ENCODE measurements at places on chromosomes 5 and 9.

DNA sequence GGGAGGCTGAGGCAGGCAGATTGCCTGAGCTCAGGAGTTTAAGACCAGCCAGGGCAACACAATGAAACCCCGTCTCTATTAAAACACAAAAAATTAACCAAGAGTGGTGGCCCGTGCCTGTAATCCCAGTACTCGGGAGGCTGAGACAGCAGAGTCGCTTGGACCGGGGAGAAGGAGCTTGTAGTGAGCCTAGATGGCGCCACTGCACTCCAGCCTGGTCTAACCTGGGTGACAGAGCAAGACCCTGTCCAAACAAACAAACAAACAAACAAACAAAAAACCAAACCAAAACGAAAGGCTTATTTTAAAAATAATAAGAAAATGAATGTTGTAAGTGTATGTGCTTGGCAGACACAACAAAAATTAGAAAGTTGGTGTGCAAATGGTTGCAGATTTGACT, 536.3 kb upstream of the PTPRD start:
- DNase-seq = no peak

GRCh38 chr5:111377306-111377705, 135.0 kb downstream of the STARD4 start:
- DNase-seq = no peak

DNA sequence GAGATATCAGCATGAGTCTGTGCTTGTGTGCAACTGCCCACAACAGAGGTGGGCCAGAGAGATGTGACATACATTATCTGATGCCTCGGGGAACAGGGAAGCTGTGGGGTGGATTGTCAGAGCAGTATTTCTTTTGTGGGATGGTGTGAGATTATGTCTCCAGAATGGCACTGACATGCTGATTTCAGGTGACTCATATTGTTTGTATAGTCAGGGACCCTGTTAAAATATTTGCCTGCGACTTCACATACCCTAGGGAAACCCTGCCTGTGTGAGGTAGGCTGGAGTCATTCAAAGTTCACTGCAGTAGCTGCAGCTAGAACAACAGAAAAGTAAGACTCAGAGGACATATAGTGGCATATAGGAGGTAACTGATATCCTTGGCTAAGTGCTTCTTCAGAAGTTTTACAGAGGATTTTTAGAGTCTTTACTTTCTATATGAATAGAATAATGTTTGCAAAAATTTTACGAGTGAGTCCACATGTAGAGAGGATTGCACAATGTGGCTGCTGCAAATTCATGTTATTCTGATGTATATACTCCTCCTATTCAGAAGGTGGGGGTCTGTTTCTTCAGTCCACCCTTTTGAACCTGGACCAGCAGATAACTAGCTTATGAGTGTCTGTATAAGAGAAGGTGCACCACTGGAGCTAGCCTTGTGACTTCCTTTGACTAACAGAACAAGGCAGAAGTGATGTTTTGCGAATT, 89.3 kb downstream of the MACIR start:
- DNase-seq = no peak

DNA sequence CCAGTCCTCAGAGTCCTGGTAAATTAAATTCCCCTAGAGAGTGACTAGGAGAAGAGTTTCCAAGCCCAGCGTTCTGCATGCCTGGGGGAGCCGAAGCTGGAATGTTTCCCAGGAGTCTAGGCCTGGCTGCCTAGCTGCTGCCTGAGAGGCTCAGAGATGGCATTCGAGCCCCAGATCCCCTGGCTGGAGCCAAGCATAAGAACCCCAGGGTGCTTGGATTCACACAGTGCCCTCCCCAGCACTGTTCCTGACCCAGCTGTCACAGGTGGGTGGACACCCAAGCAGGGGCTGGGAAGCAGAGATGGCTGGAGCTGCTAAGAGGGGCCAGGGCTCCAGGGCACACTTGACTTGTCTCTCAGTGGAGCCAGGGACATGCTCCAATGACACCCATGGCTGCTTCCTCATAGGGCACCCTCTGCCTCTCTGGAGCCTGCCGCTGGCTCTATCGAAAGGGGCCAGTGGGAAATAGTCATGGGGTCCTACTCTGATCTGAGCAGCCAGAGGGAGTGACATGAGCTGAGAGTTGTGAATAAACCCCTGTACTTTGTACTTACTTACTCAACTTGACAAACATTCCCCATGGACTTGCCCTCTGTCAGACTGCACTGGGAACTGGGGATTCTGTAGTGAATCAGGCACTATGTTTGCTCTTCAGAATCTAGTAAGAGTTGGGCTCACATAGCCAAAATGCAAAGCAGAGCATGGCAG, 62.6 kb upstream of the XPA start:
- no peak for DNase-seq

DNA sequence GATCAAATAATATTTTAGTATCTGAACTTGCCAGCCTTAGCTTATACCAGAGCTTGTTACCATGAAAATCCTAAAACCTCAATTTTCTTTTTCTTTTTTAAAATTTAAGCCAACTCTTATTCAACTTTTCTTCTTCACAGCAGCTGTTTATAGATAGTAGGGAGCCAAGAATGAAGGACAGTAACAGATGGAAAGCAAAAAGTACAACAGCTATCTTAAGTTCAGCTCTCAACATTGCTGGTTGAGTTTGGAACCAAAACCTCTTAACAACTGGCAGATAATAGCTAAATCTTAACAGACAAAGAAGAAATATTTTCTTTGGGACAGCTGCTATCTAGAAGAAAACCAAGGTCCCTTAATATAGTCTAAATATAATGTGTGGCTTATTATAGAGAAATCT, 74.7 kb downstream of the PJA2 start:
- DNase-seq = no peak

DNA sequence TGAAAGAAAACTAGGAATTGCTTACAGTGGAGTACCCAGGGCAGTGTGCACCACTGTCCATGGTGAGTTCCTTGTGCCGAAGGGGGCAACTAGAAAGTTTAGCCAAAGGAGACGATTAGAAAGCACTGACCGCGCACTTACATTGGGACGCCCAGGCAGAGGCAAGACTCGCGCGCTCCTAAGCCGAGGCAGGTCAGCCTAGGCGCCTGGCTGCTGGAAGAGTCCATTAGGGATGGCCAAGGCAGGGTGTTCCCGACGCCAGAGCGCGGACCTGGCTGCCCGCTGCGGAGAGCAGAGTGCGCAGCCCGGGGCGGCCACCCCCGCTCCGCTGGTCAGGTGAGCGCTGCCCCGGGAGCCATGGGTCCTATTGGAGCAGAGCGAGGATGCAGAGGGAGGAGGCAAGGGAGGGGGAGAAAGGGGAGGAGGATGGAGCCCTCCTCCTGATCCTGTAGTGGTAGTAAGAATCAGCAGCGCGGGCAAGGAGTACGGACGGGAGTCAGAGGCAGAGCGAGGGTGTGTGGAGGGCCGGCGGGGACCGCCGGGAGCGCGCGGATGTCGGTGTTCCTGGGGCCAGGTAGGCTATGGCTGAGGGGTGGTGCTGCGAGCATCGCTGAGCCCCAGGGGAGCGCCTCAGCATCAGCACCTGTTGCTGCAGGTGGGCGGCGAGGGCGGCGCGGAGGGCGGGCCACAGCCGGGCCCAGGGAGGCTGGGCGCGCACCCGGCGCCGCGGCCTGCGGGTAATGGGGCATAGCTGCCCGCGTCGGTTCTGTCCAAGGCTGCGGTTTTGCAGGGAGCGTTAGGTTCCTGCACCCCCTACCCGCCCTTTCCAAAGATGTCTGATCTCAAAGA, at the start of gene ADGRV1:
ADGRV1 (plus strand) TSS at position 454 of the 849 bp plus-strand sequence; CDS start at position 553, 99 bp downstream.
- DNase-seq = peak; percentile 31

DNA sequence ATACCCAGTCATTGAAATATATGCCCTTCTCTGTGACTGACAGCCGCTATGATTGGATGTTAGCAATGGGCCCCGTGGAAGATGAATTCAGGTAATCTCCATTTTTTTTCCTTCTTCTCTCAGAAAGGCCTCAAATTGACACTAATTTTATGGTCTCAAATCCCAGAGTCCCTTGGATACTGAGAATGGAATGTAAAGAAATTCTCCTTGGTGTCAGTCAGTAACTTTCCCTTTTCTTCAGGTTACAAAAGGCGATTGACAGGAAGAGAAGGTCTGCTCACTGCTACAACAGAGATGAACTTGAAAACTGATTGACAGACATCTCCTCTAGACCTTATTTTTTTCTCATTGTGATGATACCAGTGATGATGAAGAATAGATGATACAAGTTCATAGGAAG, 748.3 kb downstream of the MAT2B start:
- DNase-seq = no peak

DNA sequence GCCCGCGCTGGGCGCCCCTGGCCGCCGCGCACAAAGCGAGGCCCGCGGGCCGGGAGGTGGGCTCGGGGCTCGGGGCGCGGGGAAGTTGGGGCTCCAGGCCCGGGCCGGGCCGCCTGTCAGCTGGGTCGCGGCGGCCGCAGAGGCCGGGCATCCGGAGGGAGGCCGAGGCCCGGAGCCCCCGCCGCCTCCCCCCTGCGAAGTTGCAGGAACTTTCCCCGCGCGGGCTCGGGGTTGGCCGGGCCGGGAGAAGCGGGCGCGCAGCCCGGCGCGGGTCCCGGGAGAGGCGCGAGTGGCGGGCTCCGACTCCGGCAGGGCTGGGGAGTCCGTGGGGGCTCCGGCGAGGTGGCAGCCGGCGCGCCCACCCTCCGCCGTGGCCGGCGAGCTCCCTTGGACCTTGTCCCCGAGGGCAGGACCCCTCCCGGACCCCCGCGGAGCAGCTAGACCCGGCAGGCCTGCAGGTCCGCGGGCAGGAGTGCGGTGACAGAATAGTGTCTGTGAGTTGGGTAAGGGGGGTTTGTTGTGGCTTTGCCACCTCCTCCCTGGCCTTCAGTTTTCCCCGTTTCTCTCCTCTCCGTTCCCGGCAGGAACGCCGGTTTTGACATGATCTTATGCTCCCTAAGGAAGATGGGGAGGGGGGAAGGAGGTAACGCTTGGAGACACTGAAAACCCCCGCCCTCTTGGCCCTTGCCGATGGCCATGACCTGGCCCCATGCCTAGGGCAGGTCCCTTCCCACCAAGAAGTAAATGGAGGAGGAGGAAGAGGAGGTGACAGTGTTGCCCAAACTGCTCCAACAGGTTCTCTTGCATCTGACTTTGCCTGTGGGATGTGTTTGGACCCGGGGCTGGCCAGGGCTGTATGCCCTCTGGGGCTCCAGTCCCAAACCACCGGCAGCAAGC, 942 bp downstream of the PHF2 start:
- peak; percentile 25 for DNase-seq

DNA sequence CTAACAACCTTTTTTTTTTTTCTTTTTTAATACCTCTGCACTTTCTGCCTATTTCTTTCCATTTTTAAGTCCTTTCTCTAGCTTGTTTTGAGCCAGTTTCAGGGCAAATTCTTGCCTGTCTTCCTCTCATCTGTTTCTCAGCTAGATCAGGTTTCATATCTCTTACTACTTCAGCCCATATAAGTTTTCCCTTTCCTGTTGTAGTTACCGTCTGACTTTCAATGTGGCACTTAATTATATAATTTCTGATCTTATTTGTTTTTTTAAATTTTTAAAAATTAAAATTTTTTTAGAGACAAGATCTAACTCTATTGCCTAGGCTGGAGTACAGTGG, 104.7 kb upstream of the ELL2 start:
- no peak for DNase-seq

DNA sequence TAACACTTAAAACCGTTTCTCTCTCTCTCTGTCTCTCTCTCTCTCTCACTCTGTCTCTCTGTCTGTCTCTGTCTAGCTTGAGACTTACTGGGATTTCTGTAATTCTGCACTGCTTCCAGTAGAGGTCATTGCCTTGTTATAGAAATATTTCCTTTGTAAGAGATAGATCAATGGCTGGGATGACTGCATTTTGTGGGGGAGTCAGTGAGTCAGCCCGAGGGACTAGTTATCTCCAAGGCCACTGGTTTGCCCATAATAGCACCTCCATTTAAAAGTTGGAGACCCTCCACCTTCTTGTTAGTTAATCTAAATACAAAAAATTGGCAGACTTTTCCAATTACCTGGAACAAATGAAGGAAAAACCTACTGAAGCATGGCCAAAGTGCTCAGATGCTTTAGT, 547.2 kb downstream of the LRRC70 start:
- DNase-seq = no peak

DNA sequence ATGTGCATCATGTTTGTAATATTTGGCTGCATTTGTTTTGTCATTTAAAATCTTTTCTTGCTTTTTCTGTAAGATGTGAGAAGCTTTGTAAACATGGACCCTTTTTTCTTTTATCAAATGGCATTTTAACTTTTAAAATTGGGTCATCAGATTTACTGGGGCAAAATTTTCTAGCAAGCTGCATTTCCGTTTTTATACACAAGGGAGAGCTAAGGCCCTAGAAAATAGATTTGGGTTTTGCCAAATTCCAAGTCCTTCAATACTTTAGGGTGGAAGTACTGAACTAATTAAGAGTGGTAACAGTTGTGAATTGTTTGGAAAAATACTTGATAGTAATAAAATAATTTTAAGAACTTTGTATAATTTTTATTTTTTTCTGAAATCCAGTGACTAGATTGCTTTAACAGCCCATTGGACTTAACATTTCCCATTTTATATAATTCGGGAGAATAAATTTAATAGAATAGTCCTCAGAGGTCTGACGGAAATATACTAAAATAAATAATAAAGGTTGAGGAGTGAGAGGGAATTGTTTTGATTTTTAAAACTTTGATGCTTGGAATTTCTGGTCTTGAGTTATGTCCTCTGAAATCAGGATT, 117.4 kb downstream of the SMARCA2 start:
- peak; percentile 16 for DNase-seq

DNA sequence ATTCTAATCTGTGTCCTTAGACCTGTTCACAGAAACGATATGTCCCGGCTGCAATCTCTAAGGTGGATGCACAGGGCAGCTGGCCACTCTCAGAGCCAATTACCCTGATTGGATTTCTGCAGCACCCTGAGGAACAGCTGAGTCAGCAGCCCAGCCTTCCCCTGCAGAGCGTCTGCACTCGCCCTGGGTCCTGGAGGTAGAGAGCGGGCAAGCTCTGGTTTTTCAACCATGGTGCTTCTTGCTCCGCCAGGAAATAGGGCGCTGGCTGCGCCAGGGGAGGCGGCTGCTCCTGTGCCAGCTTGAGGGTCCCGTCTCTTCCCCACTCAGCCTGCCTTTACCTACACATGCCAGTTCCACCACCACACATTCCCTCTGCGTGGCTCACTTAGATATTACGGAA, 19.2 kb downstream of the NDUFS6 start:
- DNase-seq = no peak

GRCh38 chr5:177446200-177447065, at the start of gene PRR7:
TSS of gene PRR7 (plus strand) at chr5:177446814. CDS start at chr5:177455068, 8,254 bp downstream.
- peak; percentile 82 for DNase-seq

DNA sequence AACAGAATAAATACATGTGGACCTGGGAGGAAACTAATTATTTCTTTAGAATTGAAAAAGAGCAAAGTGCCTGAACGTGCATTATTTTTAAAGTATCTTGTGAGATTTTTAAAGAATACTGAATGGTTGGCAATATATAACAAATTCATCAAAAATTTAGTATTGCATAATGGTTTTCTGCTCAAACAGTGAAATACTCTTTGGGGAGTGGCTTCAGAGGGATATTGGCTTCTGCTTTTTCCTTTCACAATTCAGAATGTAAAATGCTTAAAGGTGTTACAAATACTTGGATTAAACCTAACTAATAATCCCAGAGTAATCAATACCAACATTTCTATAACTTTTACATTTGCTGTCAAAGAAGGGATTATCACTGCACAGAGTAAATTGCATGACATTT, 379.3 kb upstream of the CHD1 start:
- DNase-seq = no peak

- no peak for DNase-seq
These were observed 18.1 kb downstream of the VAV2 start for GRCh38 chr9:133973791-133974630.
